ENCODE measurements at places on chromosomes 5 and 9.

DNA sequence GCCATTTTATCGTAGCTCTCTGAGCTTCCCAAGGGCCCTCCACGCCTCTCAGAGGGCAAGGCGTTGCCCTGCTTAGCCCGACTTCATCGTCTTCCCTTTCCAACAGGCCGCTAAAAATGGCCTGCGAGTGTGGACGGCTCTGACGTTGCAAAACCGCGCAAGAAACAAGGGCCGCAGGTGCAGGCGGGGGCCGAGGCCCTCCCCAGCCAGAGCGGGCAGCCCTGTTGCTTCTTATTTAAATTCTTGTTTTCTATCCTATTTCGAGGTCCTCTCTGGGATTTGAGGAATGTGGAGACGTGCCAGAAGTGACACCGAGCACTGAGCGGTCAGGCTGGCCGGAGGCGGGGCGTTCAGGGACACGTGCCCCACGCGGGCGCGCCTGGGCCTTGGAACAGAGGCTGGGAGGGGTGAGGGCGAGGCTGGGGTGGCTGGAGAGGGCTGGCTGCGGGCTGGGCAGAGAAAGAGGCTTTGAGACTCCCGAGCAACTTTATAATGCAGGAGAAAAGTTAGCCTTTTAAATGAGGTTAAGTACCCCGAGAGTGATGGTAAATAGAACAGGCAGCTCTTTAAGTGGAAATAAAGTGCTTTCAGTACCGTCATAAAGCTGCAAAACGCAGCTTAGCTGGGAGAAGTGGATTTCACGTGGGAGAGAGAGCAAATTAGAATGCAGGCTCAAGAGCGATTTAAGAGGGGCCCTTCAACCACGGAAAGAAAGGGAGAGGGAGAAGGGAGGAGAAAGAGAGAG lies 243.6 kb downstream of the AUH start:
- no peak for DNase-seq

DNA sequence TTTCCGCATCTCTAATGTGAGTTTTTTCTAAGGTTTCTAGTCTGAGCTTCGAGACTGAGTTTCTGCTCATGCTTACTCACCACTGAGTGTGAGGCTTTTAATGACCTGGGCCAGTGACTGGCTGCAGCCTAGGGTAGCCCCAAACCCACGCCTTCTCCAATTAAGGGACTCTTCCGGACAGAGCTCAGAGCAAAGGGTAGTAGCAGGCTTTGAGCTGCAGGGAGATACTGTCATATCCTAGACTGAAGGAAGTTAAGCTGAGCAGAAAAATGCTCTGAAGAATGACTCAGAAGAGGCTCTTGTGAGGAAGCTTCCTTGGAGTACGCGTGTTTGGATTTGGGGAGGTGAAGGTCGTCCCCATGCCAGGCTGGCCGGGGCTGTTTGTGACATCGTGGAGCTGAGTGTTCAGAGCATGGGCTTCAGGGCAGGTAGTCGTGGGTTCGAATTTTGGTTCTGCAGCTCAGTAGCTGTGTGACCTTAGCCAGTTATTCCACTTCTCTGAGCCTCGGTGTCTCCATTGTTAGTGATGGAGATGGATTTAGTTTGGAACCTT lies 3.5 kb downstream of the USP20 start:
- DNase-seq, result no peak

DNA sequence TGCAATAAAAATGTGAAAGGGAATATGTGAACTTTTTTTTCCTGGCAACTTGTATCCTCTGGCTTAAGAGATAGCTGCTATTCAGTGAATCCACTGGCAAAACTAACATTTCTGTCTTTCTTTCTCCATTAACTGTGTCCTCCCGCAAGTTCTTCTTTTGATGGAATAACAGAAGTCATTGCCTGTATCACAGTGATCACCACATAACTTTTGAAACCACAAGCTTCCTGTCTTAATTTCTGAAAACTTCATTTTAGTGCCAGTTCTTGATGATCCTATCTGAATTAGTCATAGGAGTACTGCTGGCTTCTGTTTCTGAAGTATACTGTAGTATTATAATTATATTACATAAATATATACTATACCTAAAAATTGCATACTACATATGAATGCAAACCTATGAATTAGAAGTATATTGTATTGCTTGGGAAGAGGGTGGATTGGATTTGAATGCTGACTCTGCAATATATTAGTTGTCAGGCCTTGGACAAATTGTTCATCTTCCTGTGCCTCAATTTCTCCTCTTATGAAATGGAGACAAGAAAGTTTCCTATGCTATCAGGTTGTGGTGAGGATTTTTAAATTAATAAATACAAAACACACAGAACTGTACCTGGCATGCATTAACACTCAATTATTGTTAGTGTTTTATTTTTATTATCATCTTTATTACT lies 441.6 kb downstream of the CETN3 start:
- no peak for DNase-seq

GRCh38 chr5:74579215-74579614 lies 61.3 kb downstream of the ENC1 start:
- no peak for DNase-seq

Measured in stimulated activated CD4-positive, alpha-beta T cell treated with anti-CD3 and anti-CD28 coated beads, Interleukin-1b, Interleukin-23, amount 100 ng/mL, for 1 hour (primary cell).